Upper lobe of left lung (tissue), 6 donors: ENCODE measurements at places on chromosomes 4 and X. TPM values are rescaled to one million over a fixed set of nuclear protein-coding genes. Genes with fewer than 3 reads are reported as not detected.

Gene FANCB
- total RNA-seq: 1.7 TPM

Gene NHS
- total RNA-seq: 0.46 TPM

- DNase-seq: no peak
Observed at GRCh38 chrX:29453333-29453732, 762.0 kb upstream of the MAGEB2 start.

- no peak for DNase-seq
Observed at GRCh38 chrX:110408949-110409588, 50.4 kb downstream of the RTL9 start.

DNA sequence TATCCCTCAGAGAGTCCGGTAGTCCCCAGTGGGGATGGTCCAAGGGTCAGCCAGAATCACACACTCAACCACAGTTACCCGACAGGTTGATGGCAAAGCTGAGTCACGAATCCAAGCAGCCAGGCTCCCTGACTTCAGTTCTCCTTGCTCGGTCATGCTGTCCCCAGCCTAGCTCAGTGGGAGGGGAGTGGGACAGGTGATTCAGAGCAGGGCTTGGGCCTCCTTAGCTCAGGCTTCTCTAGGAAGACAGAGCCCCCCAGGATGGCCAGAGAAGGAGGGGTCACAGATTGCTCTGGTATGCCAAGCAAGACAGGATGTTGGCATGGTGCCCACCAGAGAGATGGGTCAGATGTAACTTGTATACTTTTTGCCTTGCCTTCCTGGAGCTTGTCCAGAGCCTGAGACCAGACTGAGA is 66.5 kb downstream of the EFNB1 start:
- no peak for DNase-seq
